ENCODE measurements at places on chromosomes 3 and 15.

DNA sequence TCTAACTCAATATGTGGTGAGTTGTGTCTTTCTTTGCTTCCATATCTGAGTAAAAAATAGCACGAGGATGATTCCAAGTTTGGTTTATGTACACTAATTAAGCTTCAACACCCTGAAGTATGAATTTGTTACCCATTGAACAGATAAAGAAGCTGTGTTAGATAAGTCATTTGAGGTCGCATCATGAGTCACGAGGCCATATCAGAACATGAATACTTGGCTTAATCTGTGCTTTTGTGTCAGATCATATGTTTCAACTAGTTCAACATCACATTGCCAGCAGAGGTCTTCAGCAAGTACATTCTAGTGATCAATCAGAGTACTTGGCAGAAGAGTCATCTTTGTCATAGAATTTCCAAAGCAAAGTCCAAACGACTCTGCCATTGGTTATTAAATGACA is 26.3 kb upstream of the MITF start:
- no peak for DNase-seq

- no peak for DNase-seq
Measured at GRCh38 chr15:87758794-87759418, 497.6 kb downstream of the NTRK3 start.

DNA sequence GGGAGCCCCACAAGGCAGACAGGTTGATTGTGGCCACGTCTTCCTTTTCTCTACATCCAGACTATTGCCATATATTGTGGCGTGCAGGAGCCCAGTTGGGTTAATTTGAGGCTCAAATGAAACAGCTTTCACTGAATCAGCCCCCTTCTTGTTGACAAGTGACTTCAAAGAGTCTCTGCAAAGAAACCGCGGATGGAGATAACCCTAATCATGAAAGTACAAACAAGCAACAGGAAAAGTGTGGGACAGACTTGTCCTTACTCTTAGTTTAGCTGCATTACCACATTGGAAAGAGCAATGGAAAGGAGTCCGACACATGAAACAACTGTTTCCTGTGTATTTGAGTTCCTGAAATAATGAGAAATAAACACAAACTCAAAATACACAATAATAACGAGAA is 3.3 kb downstream of the TMEM40 start:
- no peak for DNase-seq

DNA sequence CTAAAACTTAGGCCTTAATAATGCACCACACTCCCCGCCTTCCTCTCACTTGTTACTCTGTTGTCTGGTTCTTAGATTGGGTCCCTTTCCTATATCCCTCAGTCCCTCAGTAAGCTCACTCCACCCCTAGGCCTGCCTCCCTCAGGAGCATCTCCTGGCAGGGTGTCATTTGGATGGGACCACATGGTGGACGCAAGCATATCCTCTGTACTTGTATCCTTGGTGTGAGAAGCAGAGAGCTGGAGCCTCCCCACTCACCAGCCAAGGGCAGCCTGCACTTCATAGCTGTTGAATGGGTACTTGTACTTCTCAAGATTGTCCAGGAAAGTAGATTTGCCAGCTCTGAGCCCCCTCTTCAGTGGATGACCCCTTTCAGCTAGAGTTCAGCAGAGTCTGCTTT is 11.6 kb downstream of the SEC61A1 start:
- no peak for DNase-seq

DNA sequence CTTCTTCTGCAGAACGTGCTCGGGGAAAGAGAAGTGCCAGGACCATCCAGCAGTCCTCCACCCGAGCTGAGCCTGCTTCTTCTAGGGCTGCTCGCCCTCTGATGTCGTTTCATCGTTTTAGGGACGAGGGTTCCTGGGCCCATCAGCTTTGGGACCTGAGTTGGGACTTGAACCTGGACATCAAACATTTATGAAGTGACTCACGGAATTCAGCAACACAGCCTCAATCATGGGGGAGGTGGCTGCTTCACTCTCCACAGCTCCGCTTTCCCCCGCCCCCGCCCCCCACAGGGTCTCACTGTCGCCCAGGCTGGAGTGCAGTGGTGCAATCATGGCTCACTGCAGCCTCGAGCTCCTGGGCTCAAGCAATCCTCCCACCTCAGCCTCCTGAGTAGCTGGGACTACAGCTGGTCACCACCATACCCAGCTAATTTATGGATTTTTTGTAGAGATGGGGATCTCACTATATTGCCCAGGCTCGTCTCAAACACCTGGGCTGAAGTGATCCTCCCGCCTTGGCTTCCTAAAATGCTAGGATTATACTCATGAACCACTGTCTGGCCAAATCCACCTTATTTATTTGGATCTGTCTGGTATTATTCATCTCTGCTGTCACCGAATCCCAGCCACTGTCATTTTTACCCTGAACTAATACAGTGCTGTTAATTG is 725 bp upstream of the SCAMP2 start:
- DNase-seq: no peak

- DNase-seq: no peak
Measured at GRCh38 chr15:61396235-61396919, 167.3 kb upstream of the RORA start.

DNA sequence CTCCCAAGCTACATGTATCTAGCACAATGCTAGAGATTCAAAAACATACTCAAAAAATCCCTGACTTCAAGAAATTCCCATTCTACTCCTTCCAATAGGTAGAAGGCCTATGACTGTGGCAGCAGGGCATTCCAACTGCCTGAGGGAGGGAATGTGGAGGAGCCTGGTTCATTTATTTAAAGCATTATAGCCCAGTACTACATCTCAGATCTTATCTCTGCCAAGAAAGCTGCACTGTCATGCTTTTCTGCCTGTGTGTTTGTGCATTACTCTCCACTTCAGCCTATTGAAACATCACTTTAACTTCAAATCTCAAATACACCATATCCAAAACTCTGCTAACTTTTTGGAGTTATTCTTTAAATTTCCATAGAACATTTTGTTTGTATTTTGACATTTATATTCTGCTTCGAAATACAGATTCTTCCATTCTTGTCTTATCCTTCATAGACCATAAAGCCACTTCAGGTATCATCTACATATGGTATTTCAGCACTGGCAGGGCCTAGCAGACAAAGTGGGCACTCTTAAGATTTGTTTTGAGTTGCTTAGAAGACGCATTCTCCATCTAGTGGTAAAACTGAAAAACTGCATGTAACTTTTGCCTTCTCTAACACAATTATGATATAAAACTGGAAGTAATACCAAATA is 59.1 kb upstream of the NEDD4 start:
- DNase-seq: no peak

DNA sequence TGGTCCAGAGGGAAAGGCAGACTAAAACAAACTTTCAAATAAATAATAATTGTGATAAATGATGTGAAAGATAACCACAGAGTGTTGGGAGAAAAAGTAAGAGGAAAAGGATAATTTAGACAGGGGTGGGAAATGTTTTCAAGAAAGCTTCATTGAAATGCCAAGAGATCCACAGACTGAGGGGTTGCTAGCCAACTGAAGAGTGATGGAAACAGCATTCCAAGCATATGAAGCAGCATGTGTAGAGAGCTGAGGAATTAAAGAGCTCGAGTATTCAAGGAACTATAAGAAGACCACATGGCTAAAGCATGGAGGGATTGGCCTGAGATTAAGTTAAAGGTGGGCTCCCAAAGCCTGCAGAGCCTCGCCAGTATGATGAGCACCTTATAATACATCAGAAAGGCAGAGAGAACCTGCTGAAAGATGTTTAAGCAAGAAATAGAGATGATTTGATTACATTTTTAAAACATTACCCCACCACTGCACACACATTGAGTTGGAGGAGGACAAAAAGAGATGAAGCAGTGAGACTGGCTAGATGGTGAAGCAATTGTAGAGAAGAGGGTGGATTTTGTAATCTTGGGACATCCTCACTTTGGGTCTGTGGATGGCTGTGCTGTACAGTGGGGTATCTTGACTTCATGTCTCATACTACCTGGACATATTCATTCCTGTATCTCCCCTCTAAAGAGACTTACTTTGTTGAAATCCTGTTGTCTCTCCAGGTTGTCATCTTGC is 100.8 kb downstream of the STAC start:
- DNase-seq: no peak

DNA sequence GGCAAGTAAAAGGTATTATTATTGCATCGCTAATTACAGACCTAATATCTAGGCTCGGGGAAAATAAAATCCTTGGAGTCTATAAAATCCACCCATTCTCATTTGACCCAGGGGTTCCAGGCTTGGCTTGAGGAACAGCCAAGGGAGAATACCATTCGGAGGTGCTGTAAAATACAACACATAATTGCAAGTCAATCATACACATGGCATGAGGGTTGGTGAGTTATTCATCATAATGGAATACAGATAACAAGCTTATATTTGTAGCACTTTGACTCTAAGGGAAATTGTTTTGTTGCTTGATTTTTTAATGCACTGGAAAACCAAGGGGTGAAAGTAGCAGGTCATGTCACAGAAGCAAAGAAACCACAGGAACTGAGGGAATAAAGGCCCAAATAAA is 16.8 kb upstream of the DIS3L start:
- no peak for DNase-seq

- no peak for DNase-seq
Measured at GRCh38 chr3:106006571-106006970, 137.8 kb upstream of the CBLB start.

- peak; percentile 61 for DNase-seq
Measured at GRCh38 chr3:43024181-43024885, 45.2 kb downstream of the GASK1A start.

DNA sequence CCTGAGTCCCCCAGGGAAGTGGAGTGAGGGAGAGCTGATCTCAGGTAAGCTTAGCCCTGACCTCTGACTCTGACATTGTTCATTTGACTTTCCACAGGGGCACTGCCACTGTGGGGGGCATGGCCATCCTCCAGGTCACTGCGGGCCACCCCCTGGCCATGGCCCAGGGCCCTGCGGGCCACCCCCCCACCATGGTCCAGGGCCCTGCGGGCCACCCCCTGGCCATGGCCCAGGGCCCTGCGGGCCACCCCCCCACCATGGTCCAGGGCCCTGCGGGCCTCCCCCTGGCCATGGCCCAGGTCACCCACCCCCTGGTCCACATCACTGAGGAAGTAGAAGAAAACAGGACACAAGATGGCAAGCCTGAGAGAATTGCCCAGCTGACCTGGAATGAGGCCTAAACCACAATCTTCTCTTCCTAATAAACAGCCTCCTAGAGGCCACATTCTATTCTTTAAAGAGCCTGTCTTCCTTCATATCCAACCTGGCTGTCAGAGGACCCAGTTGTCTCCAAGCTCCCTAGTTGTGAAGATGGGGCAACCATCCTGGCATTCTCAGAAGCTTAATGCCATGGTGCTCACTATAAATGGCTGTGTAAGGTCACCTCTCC is 1.9 kb upstream of the DISP2 start:
- no peak for DNase-seq

DNA sequence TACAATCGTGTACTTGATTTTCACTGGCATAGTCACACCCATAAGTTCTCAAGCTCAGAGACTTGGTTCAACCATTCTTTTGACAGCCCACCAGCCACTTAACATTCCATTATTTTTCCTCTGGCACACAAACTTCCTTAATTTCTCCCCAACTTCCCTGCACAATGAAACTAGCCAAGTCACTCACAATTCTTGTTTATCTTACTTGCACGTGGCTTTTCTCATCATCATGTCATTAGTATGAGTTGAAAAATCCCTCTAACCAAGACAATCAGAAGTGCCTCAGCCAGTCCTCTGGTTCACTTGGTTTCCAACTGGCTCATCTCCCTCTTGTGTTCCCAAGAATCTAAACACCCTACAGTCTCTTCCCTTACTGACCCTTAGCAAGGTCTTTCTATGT is 110.5 kb upstream of the PTPRG start:
- DNase-seq: no peak

DNA sequence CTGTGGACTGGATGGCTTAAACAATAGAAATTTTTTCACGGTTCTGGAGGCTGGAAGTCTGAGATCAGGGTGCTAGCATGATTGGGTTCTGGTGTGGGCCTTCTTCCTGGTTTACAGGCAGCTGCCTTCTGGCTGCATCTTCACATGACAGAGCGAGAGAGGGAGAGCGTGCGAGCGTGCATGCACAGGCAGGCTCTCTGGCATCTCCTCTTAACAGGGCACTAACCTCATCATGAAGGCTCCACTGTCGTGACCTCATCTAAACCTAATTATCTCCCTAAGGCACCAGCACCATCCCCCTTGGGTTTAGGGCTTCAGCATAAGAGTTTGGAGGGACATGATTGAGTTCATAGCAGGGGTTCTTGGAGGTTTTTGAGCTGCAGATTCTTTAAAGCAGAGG is 292.0 kb upstream of the C2CD4B start:
- DNase-seq: no peak

DNA sequence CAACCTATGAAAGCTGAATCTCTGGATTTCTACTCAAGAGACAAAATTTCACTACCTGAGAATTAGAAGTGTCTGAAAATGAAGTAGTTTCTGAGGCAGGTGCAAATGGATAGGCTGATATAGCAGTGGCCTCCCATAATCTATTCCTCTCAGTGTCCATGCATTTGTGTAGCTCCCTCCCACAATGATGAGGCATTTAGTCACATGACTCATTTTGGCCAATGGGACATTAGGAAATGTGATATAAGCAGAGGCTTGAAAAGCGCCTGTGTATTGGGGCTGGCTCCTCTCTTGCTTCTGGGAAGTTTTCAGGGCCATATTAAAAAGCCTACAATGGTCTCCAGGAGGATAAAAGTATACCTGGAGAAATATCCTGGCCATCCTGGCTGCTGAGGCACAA is 79.7 kb upstream of the MRPL3 start:
- DNase-seq: no peak
